ENCODE measurements at places on chromosomes 11 and 22.

DNA sequence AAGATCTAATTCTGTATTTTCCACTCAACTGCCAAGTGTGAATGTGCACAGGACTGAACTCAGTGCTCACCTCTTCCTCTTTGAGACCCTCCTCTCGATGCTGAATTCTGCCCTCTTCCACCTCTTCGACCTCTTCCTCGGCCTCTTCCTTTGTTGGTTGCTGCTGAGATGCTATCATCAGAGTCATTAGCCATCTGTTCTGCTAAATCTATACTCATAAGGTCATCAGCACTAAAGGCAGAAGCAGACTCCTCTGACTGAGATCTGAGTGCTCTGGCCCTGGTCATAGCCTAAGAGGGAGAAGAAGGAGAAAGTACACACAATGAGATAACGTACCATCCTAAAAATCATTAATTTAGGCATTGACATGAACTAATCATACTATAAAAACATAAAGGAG, 45.9 kb upstream of the GPR83 start:
- DNase-seq: no peak

DNA sequence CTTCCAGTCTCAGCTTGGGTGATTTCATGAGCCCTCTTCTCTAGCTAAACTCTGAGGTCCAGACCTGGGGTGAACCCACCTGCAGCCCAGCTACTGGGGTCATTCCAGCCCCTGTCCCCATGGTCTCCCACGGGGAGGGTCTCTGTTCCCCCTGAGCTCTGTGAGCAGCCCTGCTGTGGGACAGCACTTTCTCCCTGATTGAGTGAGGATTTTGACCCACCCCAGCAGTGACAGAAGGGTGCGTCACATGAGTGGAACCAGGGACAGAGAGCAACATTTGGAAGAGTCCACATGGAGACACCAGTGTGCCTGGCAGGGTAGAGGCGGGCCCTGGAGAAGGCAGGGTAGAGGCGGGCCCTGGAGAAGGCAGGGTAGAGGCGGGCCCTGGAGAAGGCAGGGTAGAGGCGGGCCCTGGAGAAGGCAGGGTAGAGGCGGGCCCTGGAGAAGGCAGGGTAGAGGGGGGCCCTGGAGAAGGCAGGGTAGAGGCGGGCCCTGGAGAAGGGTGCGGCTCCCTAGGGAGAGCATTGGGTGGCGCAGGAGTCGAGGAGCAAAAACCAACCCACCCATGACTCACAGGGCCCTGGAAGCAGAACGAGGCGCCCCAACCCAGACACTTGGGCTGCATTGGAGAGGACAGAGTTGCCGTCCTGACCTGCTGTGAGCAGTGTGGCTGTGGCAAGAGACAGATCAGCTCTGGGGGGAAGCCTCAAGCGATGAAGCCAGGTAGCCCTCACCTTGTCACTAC, 227.7 kb upstream of the B3GAT1 start:
- DNase-seq: no peak

DNA sequence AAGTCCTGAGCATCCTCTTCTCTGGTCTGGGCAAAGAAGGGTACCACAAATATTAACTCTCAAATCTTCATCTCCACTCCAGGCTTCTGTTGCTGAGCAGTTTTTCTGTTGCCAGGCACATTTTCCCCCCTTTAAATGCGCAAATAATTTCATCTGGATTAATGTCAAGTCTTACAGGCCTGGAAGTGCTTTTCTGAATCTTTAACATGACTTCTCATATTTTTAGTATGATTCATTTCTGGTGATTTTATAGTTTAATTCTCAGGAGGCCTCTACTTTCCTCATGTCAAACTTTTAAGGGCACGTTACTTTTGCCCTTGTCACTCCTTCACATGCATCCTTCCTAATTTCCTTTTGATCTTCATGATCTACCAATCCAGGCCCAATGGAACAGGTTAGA, 510.2 kb downstream of the METTL15 start:
- DNase-seq: no peak

DNA sequence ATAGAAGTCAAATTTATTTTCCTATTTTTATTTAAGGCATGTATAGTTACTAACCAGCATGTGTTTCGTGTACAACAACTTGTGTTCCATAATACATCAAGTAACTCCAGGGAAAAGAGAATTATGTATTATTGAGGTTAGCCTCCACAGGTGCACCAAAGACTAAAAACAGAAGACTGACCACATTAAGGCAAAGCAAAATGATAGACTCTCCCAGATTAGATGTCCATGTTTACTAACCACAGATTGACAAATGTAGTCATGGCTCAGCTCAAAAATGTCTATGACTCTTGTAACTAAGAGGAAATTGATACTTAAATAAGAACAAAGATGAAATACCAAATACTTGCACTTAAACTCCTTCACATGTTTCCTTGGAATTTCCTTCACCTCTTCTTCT, 238.5 kb downstream of the METTL15 start:
- DNase-seq: no peak

DNA sequence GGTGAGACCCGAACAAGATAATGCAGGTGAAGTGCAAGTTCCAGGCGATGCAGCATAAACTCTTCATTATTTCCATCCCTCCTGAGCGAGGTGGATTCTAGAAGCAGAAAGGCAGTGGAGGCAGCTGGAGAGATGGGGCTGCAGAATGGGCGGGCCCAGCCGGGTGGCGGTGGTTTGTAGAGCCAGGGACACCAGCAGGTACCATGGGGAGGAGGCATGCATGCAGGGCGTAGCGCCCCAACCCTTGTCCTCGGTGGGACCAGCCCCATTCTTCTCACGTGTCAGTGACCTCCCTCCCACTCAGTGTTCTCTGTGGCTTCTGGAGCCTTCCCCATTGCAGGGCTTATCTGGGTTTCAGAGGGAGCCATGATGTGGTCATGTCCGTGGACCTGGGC, 38.0 kb downstream of the MPPED1 start:
- DNase-seq: no peak

DNA sequence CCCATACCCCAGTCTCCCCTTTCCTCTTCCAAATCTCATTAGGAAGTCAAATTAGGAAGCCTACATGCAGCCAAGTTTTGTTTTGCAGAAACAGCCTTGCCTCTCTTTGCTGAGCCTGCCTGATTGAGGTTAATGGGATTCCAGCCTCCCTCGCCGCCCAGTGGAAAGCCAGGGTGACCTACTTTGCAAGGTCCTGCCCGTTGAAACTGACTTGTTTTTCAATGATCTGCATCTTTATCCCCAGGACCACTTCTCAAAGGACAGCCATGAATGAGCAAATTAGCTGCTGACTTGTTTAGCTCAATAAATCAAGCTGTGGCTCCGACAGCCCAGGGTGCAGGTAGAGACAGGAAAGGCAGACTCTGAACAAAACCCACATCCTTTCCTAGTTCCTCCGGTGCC, 110.4 kb downstream of the RRAS2 start:
- no peak for DNase-seq

GRCh38 chr11:15651816-15652215, 537.1 kb downstream of the INSC start:
- no peak for DNase-seq

- DNase-seq: no peak
Observed at GRCh38 chr11:10780040-10780439, 28.7 kb downstream of the EIF4G2 start.

DNA sequence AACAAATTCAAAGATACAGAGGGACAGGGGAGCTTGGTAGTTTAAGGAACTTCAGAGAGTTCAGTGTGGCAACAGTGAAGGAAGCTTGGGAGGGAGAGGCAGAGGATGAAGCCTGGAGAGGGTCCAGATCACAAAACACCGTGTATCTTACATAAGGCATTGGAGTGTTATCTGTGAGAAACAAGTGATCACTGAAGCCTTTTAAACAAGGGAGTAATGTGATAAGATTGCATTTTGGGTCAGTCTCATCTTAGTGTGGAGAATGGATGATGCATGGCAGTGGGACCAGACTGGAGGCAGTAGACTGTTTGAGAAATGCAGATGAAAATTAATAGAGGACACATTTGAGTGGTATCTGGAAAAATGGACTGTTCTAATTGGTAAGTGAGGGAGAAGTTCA, 79.4 kb downstream of the EXT2 start:
- DNase-seq: no peak

GRCh38 chr22:47780281-47780875, 1017.9 kb downstream of the TBC1D22A start:
- no peak for DNase-seq

GRCh38 chr11:110859998-110860397, 147.8 kb upstream of the ARHGAP20 start:
- DNase-seq: no peak

GRCh38 chr11:21142007-21142406, 472.6 kb downstream of the NELL1 start:
- DNase-seq: no peak

- DNase-seq: no peak
Observed at GRCh38 chr11:131073167-131073566, 156.9 kb upstream of the SNX19 start.

- no peak for DNase-seq
Observed at GRCh38 chr11:19907008-19907579, 194.5 kb downstream of the NAV2 start.

- no peak for DNase-seq
Observed at GRCh38 chr11:71418643-71419042, 29.6 kb downstream of the DHCR7 start.

DNA sequence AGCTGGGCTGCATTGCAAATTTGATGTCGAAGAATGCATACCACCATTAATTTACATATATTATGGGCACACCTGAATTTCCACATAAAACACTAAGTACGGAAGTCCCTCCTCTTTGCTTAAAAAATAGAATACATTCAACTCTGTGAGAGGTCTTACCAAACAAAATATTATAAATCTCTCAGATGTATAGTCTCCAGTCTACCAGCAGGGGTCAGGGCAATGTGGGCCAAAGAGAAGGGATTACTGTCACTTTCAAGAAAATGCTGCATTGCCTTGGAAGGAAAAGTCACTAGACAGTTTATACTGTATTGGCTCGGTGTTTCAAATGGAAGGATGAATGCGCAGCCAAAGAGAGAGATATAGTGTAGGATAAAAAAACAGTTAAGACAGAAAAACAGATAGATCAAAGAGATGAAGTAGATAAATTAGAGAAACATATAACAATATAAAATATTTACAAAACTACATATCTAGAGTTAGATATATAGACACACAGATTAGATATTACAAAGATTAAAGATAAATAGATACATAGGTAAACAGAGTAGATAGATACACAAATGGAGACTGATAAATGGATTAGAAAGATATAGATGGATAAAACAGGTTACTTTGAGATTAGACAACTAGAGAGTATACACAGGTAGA, 20.9 kb downstream of the SERGEF start:
- peak; percentile 12 for DNase-seq

- DNase-seq: no peak
Observed at GRCh38 chr22:44862981-44863860, 110.8 kb downstream of the ARHGAP8 start.

DNA sequence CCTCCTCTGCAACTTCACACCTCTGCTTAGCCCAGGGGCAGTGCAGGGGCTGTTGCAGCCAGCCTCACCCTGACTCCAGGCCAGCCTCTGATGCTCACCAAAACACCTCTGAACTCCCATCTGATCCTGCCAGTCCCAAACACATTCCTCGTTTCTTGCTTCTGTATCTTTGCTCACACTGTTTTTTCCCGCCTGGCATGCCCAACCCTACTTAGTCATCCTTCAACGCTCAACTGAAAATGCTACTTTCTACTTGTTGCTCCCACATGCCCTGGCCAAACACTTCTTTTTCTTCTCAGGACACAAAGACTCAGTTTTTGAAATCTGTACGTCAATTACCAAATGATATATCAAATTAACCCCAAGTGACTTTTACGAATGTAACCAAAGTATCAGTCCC, 140.8 kb upstream of the ZBED5 start:
- DNase-seq: no peak

GRCh38 chr11:116702772-116703385, 69.9 kb downstream of the BUD13 start:
- no peak for DNase-seq

DNA sequence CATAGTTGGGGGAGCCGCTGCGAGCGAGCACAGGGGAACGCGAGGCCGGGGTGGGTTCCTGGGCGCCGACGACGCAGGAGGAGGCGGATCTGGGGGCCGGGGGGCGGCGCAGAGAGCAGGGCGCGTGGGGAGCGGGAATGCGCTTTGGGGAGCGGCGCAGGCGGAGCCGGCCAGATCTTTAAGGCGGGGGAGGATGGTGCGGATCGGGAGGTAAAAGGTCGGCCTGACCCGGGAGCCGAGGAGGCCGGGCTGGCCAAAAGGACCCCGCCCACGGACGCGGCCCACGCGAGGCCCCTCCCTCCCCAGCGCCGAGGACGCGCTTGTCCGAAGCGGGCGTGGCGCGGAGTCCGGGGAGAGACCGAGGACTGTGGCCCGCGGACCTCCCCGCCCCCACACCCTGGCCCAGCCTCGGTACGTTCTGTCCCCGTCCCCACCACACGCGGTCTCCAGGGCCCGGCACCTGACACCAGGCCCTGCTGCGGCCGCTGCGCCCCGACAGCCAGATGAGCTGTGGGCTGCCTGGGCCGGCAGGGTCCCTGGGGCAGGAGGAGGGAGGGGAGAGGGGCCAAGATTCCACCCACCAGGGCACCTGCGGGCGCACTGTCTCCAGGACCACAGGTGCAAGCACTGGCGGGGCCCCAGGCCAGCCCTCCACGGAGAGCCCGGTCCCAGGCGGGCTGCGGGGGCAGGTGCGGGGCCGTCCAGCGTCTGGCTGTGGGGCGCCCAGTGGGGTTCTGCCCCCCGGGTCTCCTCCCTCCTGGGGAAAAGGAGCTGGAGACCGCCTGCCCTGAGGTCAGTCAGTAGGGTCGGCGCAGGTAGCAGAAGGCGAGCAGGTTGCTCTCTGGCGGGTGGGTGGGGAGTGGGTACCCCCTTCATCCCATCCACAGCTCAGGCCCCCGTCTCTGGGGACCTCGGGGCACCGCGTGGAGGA, 10.9 kb downstream of the PIM3 start:
- DNase-seq: peak; percentile 67

DNA sequence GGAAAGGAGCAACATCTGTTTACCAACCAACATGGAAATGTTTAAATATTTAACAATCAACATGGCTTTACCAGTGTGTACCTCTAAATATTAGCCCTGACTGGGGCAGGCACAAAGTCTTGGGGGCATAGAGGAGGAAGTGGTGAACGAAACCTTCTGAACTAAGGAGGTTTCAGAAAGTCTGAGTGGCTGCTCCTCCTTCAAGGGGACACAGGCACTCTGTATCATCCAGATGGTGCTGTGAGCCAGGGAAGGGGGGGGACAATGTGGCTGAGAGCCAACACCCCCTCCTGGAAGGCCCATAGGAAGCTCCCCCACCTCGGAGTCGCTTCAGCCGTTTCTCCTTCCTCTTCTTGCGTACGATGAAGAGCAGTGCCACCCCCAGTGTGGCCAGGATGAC, 107.7 kb downstream of the CEP164 start:
- no peak for DNase-seq

DNA sequence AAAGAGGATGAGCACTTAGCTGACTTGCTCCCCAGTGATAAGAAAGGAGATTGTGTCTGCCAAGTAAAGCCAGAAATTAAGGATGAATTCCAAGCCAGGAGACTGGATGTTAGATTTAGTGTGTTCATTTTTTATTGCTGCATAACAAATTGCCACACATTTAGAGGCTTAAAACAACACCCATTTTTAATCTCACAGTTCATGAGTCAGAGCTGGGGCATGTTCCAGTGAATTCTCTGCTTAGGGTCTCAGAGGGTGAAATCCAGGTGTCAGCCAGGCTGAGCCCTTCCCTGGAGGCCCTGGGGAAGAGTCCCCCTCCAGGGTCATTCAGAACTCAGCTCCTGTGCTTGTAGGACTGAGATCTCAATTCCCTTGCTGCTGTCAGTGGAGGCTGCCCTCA, 352.8 kb downstream of the BUD13 start:
- no peak for DNase-seq

GRCh38 chr22:36856121-36856791, 4.5 kb upstream of the NCF4 start:
- peak; percentile 87 for DNase-seq

All from stimulated activated CD4-positive, alpha-beta T cell treated with anti-CD3 and anti-CD28 coated beads, Interleukin-1b, Interleukin-23, amount 100 ng/mL, for 24 hours (primary cell).